Activated B cell treated with CpG ODN at 0.5 μM for 24 hours (primary cell): ENCODE measurements at places on chromosomes 3 and 15.

DNA sequence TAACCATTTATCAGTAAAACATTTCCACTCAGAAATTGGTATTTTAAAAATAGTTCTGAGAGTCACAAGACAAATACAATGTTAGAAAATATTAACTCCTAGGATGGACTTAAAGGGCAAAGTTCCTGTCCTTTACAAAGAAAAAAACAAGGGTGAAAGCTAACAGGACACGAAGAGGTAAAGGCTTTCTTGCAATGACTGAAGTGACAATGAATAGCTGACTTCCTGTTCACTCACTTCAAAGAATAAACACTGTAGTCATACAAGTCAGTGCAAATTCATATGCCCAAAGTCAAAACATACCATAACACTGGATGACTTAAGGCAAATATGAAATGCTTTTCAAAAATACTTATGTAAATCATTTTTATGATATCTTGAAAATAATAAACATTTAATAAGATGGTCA lies 1389.8 kb upstream of the ALCAM start:
- DNase-seq, result no peak

- no peak for DNase-seq
Observed at GRCh38 chr15:96307856-96308394, 22.6 kb upstream of the NR2F2 start.

DNA sequence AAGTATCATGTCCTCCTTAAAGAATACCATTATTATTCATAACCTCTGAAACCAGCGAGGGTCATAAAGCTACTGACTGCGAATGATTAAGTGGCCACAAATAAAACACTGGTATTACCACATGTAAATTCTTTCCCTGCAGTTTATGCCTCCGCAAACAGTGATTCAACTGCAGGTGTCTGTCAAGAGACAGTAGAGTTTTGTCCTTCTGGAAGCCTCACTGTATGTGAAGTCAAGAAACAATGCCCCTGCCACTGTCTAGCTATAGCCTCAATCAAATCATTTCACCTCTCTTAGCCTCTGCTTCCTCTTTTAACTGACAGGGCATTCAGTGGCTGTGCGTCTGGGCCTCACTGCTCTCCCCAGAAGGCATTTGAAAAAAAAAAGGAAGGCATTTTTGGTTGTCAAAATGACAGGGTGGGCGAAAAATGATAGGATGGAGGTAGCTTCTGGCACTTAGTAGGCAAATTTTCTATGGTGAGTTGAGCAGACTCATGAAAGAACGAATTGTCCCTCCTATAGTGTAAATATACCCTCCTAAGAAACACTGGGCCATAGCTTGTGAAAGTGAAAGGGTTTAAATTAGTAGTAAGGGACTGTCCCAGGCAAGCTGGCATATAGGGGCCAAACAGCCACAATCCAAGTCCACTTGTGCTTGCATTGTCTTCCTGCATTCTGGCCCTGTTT lies 66.7 kb downstream of the FILIP1L start:
- DNase-seq, result no peak

DNA sequence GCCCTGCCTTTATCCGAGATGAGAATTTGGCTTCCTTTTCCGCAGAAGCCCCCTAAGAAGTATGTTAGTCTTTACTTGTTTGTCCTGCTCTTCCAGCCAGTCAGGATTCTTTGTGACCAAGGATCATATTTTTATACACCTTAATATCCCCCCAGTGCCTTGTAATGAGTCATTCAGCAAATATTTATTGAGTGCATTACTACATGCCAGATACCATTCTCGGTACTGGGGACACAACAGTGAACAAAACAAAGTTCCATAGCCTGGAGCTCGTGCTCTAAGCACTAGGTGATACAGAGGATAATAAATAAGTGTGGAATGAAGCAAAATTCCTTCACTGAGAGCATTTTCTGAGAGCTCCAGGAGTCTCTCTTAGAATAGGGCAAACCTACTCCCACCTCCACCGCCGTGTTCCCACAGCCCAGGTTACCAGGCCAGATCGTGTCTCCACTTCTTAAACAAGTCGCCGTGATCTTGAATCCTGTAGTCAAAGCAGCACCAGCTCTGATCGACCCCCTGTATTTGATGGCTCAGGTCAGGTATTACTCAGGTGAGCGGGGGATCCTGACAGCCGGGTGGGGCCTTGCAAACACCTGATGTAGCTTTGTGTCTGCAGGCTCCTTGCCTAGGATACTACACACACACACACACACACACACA lies 18.5 kb downstream of the TTC21A start:
- no peak for DNase-seq

DNA sequence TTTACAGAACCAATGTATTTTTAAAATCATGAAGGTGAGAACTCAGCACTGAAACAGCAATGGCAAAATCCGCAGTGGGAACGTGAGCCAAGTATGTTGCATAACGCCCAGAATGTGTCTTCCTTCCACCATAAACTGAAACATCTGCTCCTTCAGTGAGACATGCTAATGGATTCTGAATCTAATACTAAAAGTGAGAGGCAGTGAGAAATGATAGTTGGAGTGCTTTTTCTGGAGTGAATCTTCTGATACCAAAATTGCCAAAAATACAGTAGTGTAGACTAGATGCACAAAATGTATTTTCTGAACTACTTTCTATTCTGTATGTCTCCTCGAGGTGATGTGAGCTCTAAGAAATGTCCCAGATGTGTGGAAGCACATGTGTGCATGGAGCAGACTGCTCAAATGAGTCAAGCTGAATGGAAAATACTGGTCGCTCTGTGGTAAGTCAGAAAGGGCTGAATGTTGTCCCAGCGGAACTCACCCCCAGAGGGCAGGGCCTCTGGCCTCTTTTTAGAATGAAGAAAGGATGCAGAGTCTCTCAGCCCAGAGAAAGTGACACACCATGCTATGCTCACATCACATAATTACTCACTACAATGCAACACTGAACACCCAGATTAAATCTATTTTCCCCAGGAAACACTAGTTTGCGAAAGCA lies 73.0 kb downstream of the ATP10A start:
- no peak for DNase-seq

DNA sequence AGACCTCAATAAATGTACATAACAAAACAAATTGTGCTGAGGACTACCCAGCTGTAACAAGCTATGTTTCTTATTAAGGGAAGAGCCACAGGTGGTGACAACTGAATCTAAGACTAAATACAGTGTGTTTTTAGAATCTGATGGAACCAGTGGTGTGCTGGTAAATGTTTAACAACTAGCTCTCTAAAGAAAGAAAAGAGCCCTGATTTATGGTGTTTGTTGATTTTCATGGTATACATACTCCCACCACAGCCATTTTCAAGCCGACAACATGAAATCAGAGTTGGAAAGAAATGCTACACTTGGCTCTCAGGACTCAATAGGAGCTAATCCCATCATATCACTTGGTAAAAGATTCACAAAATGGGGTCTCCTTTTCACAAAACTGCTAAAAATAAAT lies 89.8 kb upstream of the FNDC3B start:
- DNase-seq, result no peak

GRCh38 chr3:14210290-14210688 lies 31.7 kb downstream of the LSM3 start:
- DNase-seq, result no peak

DNA sequence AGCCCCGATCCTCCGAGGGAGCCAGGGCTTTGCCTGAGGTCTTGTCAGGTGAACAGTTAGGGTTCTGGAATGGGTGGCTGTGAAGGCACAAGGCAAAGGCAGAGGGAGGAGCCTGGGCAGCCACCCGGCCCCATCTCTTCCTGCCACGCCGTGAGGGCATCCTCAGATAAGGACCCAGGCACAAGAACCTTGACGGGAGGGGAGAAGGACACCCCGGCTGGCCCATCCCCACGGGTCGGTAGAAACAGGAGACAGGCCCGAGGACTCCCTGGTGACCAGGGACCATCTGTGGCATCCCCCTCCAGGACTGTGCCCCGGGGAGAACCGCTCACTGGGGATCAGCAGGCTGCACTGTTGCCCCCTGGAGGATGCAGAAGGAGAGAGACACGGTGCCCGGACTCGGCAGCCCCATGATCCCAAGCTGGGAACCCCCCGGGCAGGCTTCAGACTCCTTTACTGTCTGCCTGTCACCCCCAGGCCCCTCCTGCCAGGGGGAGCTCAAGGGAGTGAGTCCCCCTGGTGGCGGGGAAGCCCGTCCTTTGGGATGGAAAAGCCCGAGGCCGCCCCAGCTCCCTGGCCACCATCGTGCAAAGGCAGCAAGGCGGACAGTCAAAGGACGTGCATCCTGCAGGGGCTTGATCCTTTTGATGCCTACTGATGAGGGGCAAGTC lies 12.3 kb upstream of the PCSK6 start:
- DNase-seq, result peak; percentile 26

DNA sequence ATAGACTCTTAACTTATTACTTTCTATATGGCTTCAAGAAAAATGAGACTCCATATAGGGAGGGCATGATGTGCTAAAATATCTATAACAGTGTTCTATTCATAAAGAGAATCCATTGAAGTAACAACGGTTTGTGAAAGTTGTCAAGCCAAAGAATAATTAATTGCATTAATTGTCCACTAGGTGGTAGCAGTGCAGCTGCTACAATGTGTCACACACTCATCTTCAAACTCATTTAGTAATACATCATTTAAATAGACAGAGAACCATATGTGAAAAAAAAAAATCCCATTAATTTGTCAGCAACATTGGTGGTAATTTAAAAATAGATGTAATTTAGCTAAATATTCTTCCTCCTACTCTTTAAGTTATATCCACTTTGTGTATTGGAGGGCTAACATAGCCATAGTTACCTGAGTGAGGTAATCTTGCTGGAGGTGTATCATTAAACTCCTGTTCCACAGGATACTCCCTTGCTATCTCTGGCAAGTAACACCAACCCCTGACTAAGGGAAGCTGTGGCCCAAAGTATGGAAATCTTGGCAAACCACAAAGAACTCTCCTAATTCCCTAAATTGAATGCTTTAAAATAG lies 3.7 kb upstream of the CPA3 start:
- DNase-seq, result no peak

DNA sequence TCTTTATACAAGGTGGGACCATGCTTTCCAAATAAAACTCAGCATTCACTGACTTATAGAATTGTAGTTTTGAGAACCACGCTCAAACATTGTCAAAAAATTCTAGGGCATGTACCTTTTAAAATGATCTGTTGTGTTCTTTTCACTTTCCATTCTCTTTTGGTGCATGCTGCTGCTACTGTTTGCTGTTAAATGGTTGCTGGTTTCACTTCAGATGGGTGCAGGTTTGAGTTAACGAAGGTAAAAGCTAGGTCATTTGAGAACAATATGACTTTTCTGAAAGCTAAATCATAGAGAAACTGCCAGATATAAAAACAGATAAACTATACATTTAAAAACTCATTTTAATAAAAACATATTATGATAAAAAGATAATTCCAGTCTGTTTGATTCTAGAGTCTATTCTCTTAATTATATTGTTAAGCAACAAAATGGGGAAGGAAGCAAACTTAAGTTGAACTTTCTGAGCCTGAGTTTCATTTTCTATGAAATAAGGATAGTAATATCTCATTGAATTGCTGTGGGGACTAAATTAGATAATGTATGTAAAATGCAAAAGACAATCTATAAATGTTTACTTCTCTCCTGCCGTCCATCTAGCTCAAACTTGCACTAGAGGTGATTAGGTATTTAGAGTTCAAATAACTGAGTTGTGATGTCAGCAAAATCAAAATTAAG lies 82.4 kb downstream of the OXSM start:
- no peak for DNase-seq

DNA sequence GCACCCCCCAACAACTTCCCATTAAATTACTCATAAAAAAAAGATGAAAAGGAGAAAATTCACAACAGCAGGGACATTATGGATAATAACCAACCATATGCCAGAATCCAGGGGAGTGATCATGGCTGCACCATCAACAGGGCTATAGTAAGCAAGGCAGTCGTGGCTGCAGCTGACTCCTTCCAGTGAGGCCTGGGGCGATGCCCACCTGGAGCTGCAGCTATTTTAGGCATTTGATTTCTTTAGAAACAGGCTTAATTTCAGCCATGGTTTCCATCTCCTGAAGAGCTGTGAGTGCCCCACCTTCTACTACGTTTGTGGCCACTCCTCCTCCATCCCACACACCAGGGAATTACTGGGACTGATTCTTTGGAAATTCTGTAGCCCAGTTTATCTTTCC lies 84.0 kb downstream of the MINAR1 start:
- no peak for DNase-seq

GRCh38 chr3:11244121-11244677 lies 28.0 kb upstream of the ATG7 start:
- no peak for DNase-seq

DNA sequence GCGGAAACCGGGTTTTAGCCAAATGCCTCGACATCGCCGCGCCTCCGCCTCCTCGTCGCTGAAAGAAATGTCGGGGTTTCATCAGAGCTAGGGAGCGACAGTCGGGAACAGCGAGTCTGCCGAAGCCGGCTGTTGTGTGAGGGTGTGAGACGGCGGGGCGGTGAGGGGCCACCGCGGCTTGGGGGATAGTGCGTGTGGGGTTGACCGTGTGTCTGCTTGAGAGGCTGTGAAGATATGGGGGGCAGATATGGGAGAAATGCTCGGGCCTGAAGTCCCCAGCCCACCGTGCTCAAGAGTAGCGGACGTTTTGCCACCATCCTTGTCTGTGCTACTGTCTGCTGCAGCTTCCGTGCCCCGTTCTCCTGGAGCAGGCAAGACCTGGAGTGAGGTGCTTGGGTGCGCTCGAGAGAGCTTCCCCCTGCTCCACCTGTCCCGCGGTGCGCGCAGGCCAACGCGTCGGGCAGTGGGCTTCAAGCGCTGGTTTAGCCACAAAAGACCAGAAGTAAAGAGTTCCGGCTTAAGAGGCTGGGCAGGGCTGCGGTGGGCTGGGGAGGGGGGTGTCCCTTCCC lies 716 bp upstream of the ISLR2 start:
- no peak for DNase-seq

DNA sequence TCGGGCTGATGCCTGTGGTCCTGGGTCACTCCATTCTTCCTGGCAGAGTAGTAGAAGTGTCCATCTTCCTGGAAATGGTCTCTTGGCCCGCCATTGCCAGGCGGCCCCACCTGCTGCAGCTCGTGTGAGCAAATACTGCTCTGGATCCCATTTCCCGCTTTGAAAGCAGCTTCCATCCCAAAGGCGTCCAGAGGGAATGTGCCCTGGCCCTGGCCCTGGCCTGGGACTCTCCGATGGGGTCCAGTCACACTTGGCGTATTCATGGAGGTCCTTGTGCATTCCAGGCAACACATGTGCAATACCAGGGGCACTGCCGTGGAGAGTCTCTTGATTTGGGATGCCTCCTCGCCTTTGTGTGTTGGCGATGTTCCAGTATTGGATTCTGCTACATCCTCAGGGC lies 111.1 kb downstream of the SNRPN start:
- no peak for DNase-seq

- DNase-seq, result no peak
Observed at GRCh38 chr3:188728371-188728896, 443.3 kb upstream of the TPRG1 start.

DNA sequence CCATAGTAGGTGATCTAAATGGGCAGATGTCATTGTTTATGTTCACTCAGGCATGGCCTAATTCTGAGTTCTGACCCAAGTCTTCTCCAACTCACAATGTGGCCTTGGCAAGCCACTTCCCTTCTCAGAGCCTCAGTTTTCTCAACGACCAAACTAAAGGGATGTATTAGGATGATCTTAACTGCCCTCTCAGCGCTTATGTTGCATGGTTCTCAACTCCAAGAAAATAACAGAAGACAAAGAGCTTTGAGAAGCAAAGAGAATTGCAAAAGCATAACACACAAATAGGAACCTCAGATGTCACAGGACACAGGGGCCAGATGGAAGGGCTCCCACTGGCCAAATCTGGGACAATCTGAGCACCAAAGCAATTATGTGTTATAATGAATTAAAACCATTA lies 8.6 kb downstream of the RHCG start:
- no peak for DNase-seq
